Stimulated activated CD8-positive, alpha-beta memory T cell treated with anti-CD3 and anti-CD28 coated beads, Interleukin-7, amount 100 ng/mL, for 1 hour (primary cell): ENCODE measurements at places on chromosomes 6 and 20.

- no peak for DNase-seq
These were observed 9.9 kb downstream of the KIAA1755 start for GRCh38 chr20:38250609-38251008.

DNA sequence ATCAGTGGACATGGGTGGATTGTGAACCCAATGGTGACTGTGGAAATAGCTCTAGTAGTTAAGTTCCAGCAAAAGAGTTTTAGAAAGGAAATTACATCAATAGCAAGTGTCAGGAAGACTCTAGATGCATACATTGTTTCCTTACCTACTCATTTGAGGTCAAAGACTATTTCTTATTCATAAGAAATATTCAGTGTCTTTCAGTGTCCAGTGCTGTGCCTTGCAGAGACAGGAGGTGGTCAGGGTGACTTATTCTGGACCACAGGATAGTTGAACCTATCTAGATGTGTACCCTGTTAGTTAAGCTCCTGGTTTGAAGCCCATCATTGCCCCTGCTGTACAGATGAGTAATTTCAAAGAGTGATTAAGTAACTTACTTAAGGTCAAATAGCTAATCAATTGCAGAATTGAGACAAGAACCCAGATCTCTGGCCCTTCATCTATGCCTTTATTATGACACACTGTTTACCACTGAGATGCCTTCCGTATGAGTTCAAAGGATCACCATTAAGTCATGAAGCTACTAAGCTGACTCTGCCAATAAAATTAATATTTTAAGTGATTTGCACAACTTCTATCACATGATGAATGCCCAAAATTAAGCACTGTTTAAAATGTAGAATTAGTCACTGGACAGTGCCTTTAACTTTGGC lies 136.1 kb downstream of the PDSS2 start:
- no peak for DNase-seq

DNA sequence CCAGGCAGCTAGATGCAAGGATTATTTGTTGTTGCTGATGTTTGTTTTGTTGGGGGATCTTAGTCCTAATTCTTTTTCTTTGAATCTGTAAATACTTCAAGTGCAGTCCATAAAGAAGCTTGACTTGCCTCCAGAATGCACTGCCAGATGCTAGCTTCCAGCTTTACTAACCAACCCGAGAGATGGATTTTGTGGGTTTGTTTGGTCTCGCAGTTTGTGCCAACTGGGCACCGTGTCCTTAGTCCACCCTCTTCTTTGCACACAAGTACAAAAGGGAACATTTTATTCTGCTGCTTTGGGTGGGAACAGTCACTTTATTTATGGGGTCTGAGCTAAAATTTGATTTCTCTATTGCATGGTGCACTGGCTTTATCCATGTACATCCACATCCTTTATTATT lies 212.0 kb downstream of the PLCB1 start:
- no peak for DNase-seq

DNA sequence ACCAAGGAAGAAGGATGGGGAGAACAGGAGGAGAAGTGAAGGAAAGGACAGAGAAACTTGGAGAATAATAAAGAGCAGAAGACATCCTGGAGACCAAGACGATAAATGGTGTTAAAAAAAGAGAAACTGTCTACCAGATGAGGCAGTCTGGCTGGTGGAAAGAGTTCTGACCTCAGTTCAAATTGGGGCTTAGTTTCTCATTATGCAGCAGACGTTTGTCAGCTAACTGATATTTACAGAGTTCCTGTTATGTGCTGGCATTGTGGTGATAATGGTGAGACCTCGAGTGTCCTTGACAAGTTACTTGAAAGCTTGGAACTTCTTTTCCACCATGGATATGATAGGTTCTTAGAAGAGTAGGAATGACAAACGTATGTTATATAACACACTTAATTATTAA lies 142.7 kb downstream of the LRRC1 start:
- no peak for DNase-seq

GRCh38 chr6:53029761-53030160 lies 34.7 kb upstream of the GSTA4 start:
- DNase-seq, result no peak

GRCh38 chr20:13432126-13432525 lies 206.6 kb downstream of the TASP1 start:
- no peak for DNase-seq

DNA sequence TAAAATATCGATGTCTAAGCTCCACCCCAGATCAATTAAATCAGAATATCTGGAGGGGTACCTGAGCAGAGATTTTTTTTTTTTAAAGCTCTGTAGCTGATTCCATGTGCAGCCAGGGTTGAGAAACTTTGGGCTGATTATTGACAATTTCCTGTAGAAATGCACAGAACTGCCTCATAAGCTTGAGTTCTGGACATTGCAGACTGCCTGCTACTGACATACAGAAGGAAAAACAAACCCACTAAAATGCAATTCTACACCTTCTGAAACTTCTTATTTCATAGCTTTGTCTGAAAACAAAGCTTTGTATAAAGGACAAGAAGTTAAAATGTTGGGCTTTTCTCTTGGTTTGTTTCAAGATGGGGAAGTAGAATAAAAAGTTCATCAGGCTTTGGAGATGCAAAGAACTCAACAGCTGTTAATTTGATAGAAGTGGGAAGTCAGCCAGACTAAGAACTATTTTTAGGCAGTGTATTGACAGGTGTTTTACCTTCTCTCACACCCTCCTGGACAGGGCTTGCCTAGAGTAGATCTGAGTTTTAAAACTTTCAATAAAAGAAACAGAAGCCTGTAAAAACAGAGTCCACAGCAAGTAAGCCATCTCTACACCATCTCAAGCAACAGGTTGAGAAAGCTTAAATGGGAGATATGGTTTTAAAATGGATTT lies 147.7 kb downstream of the KCNQ5 start:
- no peak for DNase-seq

DNA sequence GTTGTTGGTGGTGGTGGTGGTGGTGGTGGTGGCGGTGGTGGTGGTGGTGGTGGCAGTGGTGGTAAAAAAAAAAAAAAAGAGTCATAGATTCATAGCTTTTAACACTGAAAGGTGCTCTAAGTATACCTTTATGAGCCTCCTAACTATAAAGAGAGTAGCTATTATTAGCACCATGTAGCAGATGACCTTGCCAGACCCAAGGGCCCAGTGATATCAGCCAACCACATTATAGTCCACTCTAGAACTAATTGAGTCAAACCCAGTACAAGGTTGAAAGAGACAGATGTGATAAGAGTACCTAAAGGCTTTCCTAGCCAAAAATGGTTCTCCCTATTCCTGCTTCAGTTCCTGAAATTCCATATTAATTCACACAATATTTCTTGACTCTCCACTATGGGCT lies 245.3 kb downstream of the HACE1 start:
- DNase-seq, result no peak

- no peak for DNase-seq
These were observed 11.6 kb downstream of the PIGT start for GRCh38 chr20:45427236-45428149.

DNA sequence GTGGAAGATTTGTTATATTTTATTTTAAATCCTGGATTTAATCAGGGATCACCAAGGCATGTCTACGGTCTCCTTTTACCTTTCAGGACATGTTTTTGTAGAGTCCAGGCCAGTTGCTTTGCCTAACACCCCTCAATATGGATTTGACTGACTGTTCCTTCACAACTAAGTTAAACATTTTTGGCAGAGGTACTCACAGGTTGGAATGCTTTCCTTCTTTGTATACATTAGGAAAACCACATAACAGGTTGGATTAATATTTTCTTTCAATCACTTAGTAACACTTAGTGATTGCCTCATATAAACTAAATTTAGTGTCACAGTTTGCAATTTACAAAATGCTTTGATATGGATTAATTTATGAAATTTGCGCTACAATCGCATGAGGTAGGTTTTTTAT lies 64.5 kb downstream of the IPCEF1 start:
- DNase-seq, result no peak

- DNase-seq, result no peak
These were observed 70.5 kb upstream of the PIM1 start for GRCh38 chr6:37099442-37099841.

GRCh38 chr20:42379385-42379784 lies 761.2 kb upstream of the CHD6 start:
- no peak for DNase-seq

- no peak for DNase-seq
These were observed 70.9 kb downstream of the MAN1A1 start for GRCh38 chr6:119278625-119279024.

DNA sequence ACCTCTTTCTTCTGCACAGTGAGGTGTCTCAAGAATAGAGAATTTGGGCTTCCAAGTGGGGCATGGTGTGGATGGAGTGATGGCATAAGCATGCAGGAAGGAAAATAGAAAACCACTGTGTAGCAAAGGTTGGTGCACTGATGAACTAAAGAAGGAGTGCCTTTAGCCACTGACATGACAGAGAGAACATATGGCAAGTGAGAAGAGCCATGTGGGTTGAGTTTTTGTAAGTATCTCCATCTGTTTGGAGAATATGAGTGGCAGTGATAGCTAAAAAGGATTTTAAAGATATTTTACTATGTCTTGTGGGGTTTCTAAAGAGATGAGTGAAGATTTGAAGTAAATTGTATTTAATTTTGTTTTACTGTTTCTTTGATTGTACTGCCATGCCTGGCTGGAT lies 160.5 kb upstream of the GRIK2 start:
- no peak for DNase-seq

- no peak for DNase-seq
These were observed 470.6 kb upstream of the AGPAT4 start for GRCh38 chr6:161744211-161745067.

- DNase-seq, result no peak
These were observed 18.4 kb downstream of the SCP2D1 start for GRCh38 chr20:18831830-18832499.

DNA sequence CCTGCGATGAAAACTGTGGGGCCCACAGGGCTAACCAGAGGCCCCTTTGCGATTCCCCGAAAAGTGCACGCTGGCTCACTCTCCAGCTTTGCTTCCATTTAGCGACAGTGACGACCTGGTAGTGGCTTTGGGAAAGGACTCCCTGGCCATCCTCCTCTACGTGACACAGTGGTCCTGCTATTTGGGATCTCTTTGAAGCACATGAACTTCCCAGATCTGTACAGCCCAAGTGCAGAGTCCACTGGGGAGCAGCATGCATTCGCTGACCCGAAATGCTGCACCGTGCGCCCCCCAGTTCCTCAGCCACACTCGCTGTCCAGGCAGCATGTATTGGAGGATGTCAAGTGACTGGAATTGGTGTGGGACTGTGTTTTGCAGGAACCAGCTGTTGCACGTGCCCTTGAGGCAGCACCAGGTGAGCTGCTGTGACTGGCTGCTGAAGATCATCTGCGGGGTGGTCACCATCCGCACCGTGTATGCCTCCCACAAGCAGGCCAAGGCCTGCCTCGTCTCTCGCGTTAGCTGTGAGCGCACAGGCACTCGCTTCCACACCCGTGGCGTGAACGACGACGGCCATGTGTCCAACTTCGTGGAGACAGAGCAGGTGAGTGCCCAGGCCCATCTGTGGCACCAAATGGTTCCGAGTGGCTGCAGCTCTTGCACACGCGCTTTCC lies 51.6 kb downstream of the SYNJ2 start:
- DNase-seq, result no peak

- no peak for DNase-seq
These were observed 10.1 kb downstream of the HMGCLL1 start for GRCh38 chr6:55568808-55569439.

- DNase-seq, result no peak
These were observed 6.0 kb downstream of the HSF2 start for GRCh38 chr6:122405417-122405816.

DNA sequence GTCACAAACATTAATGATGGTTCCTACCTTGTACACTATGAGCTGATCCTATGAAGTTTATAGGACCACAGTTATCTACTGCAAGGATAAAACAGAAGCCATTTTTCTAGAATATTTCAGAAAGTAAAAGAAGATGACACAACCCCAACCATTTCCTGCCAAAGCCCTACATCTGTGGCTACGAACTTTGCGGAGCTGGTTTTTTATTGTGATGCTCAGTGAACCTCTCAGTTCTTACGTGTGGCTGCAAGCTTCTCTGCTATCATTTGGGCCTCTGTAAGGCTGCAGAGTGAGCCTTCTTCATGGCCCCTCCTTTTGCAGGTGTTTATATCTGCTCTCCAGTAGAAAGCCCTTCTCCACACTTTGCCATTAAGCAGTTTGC lies 17.8 kb upstream of the TAGAP start:
- no peak for DNase-seq

- no peak for DNase-seq
These were observed 2.1 kb upstream of the DIDO1 start for GRCh38 chr20:62928246-62928939.

DNA sequence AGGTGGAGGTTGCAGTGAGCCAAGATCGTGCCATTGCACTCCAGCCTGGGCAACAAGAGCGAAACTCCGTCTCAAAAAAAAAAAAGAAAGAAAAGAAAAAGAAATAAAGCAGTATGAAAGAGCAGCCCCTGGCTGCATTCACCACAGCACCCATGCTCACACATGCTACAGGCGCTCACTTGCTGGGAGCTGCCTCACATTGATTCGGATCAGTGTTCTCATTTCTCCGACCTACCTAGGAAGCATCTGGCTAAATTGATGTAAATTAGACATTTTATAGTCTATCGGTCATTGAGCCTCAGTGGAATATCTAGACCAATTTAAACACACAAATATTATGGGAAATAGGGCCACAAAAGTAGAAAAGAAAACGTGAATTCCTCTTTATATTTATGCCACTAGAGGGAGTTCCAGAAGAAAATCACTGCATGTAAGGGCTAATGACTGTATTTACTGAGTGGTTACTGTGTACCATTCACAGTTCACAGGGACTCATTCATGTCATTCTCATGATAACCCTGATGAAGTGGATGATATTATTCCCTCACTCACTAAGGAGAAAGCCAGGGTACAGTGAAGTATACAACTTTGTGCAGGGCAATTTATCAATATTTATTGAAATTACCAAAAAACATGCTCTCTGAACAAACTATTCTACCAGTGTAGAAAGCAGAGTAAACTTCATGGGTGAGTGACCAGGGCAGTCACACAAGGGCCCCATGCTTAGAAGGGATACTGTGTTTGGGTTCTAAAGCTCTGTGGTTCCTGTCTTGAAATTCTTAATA lies 5.3 kb upstream of the MOG start:
- no peak for DNase-seq

DNA sequence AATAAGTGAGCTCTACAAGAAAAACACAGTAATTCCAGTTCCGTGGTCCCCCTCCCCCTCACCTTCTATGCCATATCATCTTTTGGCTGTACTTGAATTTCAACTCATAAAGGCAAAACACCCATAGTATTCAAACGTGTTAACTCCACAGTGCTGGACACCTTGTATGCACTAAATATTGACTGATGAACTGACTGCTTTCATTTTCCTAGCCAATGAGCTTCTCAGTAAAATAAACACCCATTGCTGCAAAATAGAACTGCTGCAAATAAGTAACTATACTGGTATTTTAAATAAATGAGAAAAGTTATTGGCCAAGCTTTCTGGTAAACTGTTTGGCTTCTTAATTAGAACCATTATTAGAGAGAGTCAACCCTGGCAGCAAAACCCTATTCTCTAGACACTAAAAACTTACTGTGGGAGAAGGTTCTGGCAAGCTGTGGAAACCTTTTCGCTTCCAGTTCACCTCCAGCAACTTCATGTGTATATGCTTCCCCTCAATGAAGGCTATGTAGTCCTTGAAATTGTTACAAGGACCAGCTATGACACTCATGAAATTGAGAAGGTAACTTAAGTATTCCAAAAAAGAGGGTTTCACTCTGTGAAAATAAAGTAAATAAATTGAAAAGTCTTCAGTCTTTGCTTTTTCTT lies 86.0 kb downstream of the MBOAT1 start:
- no peak for DNase-seq

- DNase-seq, result no peak
These were observed 882.7 kb upstream of the FLRT3 start for GRCh38 chr20:15220009-15220656.

- DNase-seq, result no peak
These were observed 57.7 kb downstream of the PPP1R16B start for GRCh38 chr20:38863024-38863851.

GRCh38 chr6:24981386-24981760 lies 45.6 kb upstream of the RIPOR2 start:
- no peak for DNase-seq
